ENCODE measurements at places on chromosomes 5 and 9.

DNA sequence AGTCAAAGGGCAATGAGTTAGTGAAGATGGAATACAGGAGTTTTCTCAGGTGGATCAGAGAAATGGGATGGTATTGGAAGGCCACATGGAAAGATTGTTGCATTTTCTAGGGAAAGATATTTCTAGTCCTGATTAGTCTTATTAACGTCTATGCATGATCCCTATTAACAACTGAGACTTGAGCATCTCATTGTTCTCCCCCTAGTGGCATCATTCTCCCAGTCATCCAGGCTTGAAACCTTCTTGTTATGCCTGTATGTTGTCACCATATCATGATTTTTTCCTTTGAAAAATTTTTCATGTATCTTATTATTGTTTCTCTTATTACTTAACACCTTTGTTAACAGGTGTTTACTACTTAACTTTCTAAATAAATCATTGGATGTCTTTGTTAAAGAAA lies 34.4 kb downstream of the KIF2A start:
- no peak for DNase-seq

DNA sequence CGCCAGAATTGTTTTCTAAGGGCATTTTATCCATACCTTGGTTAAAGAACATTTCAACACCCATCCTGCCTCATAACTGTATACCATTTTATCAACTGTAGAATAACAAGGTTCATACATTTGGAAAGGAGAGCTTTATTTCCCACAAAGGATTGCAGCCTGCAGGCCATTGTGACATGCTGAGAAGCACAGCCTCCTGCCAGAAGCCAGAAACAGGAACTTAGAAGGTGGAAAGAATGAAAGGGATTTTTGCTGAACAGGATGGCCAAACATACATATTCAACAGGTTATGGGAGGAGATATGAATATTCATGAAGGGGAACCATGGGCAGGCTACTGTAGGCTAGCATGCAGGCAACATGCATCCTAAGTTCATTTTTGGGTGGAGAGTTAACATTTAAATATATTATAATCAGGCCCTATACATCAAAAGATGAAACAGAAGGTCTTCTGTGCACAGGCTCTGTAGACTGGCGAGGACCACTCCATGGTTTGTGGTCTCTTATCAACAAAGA lies 59.9 kb upstream of the DIRAS2 start:
- DNase-seq, result no peak

GRCh38 chr9:1383899-1384455 lies 333.8 kb downstream of the DMRT2 start:
- DNase-seq, result no peak

DNA sequence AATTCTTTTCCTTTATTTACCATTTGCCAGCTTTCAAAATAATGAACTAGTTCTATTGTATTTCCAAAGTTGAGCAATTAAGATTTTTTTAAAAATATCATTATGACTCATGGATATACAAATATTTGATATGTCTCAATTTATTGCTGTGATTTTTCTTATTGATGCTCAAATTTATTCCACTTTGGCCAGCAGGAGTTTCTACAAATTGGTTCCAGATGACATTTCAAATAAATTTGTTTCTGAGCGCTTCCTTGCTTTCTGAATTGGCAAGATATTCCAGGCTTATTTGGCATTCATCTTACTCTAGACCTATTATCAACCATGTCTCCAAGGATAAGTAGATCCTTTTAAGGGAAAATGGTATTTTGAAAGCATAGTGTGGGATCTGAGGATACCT lies 58.5 kb upstream of the TJP2 start:
- DNase-seq, result no peak

DNA sequence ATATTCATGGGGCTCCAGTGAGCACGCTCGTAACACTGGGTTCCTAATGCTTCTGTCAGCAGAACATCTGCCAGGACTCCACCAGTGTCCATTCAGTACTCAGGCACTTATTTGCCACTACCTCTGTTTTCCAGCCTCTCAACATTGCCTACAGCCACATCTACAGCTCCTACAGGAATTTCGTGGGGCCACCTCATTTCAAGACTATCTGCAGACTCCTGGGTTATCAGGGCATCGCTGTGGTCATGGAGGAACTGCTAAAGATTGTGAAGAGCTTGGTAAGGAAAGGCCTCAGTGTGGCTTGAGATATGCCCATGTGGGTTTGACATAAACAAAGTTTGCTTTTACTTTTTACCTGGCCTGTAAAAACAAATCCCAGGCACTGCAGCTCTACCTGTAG lies 92.9 kb downstream of the CYFIP2 start:
- DNase-seq, result no peak

- DNase-seq, result no peak
Measured at GRCh38 chr5:2149195-2149539, 266.4 kb upstream of the IRX4 start.

GRCh38 chr5:110823571-110823970 lies 84.8 kb downstream of the SLC25A46 start:
- no peak for DNase-seq

GRCh38 chr9:85717220-85717619 lies 24.5 kb downstream of the AGTPBP1 start:
- no peak for DNase-seq

DNA sequence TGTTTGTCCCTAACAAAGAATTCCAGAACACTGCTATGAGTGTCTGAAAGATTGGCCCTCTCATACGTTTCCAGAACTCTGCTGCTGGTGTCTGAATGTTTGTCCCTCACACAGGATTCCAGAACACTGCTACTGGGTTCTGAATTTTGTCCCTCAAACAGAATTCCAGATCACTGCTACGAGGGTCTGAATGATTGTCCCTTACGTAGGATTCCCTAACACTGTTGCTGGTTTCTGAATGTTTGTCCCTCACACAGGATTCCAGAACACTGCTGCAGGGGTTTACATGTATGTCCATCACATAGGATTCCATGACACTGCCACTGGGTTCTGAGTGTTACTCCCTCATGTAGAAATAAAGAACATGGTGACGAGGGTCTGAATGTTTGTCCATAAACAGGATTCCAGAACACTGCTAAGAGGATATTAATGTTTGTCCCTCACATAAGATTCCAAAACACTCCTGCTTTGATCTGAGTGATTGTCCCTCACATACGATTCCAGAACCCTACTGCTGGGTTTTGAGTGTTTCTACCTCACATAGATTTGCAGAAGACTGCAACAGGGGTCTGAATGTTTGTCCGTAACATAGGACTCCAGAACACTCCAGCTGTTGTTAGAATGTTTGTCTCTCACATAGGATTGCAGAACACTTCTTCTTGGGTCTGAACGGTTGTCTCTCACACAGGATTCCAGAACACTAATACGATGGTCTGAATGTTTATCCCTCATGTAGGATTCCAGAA lies 214.4 kb downstream of the FOXD4L6 start:
- no peak for DNase-seq

GRCh38 chr5:114437936-114438335 lies 76.1 kb downstream of the KCNN2 start:
- no peak for DNase-seq

DNA sequence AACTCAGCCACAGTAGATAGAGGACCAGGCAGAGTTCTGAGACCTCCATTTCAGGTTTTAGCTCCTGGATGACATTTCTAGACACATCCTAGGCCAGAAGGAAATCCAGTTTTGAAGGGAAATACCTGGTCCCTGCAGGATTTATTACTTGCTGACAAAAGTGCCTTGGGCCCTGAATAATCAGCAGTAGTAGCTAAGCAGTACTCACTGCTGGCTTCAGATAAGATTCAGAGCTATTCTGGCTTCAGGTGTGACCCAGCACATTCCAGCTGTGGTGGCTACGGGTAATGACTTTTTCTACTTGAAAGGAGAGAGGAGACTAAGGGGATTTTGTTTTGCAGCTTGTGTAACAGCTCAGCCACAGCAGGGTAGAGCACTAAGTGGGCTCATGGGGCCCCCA lies 34.0 kb downstream of the NDUFAF2 start:
- DNase-seq, result no peak

- peak; percentile 36 for DNase-seq
Measured at GRCh38 chr5:91499943-91500531, 116.9 kb upstream of the ARRDC3 start.

DNA sequence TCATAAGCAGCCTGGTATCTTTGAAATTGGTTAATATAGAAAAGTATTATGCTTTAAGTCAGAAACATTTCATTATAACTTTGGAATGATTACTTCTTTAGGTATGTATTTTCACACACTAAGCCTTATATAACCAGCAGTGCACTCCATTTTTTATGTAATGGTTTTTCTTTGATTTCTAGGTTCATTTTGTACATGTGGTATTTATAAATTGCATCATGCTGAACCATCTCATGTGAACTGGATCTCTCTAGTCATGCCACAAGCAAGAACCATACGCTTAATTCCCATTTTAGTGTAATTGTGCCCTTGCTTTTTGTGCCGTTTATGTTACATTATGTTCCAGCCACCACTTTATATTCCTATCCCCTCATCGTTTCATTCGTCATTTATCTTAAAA lies 38.6 kb upstream of the SRP19 start:
- DNase-seq, result no peak

DNA sequence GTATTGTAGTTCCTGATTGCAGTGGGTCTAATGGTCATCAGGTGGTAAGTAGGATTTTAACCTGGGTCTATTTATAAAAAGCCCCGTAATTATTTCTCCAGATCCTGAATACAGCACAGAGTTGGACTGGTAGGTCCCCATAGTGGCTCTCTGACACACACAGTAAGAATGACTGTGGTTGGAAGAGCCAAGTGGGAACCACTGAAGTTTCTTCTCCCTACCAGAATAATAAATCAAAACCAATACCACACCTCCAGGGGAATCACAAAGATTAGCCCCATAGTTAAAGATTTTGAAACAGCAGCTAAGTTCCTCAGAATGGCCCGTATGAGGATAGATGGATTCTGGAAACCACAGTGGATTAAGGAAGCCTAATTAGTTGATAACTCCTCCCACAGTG lies 68.4 kb upstream of the ZFR start:
- no peak for DNase-seq
